Stimulated activated naive CD4-positive, alpha-beta T cell treated with Interleukin-2 at 50 U/mL for 16 hours (primary cell): ENCODE measurements at places on chromosomes 3 and 15.

- no peak for DNase-seq
Observed at GRCh38 chr3:171731691-171732090, 78.6 kb downstream of the PLD1 start.

DNA sequence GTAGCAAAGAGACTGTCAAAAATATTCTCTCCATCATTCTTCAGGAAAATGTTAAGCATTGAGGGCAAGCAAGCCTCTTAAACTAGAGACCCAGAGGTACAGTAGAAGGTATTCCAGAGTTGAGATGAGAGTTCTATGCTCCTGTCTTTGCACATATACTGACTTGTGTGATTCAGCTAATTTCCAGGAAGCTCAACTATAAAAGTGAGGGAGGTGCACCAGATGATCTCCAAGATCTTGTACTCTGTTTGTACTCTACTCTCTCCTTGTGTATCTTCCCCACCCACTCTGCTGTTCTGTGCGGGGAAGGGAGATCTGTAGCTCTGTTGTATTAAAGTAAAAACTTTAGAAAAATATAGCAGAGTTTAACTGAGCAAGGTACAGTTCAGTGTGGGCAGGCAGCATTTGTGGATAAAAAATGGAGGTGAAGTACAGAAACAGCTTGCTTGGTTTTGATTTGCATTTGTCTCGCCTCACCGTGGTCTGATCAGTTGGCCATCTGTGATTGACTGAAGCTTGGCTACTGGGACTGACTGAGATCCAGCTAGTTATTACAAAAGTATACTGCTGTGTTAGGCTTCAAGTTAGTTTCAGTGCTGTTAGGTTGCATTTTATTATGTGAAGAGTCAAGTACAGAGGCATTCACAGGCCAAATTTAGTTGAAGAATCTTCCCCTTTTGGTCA is 463.1 kb upstream of the GOLIM4 start:
- no peak for DNase-seq

- no peak for DNase-seq
Observed at GRCh38 chr3:172536505-172536904, 13.3 kb upstream of the TNFSF10 start.

- no peak for DNase-seq
Observed at GRCh38 chr3:31918179-31919150, 62.6 kb downstream of the OSBPL10 start.

DNA sequence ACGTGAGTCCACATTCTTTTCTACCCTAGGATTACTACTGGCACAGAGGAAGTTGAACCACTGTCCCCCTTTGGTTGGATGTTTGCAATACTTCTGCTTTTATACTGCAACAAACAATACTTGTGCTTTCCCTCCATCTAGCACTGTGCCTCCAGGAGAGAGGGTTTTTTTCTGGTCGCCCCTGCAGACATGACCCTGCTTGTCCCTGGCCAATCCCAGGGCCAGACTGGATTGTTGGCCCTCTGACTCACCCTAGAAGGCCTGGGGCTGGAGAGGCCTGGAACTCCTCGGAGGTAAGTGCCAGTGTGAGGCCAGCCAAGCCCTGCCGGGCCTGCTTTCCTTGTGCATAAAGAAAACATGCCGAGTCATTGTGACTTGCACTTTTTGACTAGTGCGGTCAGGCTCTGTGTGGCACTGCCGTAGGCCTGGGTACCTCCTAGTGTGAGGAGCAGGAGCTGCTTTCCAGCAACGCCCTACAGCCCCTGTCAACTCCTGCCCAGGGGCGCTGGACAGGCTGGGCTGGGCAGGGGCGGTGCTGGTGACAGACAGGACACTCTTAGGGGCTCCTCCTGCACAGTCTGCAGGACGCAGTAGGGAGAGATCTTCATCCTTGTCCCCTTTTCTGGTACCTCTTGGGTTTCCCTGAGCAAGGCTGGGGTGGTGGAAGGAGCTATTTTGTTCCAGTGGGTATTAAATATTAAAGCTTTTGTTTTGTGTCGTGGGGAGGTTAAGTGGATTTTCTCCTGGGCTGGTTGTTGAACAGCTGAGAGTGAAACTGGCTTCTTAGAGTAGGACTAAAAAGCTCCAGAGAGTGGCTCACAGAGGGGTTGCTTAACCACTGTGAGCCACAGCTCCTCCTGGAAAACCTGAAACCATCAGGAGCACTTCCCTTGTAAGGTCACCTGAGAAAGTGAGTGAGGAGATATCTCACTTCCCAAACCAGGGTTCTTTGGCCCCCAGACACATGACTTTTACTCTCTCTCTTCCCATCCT is 14.4 kb upstream of the TKT start:
- no peak for DNase-seq

DNA sequence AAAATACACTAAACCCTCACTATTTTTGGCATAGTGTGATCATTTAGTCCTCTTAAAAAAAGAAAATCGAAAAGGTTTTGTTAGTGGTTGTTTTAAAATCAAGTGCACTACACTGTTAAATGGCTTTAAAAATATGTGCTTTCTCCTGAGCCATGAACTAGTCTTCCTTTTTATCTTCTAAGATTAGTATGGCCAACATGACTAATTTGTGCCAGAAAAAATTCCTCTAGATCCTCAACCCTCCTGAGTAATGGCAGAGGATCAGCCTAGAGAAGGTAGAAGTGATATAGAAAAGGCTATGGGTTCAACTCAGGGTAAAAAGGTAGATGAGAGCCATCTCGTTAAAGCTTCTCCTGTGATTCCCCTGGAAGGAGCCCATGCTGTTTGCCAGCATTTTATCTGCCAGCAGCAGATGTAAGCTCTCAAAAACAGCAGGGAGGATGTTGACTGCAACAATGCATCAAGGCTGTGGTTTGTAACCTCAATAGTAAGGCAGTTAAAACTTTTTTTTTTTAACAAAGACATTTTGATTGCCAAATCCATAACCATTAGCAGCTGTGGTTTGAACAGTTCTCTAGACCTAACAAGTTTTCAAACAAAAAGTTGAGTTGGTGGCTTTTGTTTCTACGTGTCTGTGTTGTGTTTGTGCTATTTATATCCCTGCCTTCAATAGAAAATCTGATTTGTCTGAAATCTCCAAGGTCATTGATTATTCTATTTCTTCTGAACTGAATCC is 30.2 kb upstream of the ZNF609 start:
- DNase-seq = no peak

DNA sequence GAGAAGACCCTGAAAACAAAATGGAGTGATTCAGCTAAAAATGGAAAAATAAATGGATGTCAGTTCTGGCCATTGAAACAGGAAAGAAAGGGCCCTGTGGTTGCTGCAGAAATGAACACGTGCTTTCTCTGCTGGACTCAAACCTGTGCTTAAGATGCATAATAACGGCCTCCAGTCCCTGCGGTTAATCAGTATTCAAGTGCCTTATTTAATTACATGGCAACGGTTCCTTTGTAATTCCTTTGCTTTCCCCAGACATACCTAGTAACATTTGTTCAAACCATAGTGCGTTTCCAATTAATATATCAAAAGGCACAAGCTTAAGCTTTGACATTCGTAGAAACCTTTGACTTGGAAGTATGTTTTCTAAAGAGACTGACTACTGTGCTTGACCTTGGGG is 428.3 kb downstream of the GABRG3 start:
- no peak for DNase-seq

DNA sequence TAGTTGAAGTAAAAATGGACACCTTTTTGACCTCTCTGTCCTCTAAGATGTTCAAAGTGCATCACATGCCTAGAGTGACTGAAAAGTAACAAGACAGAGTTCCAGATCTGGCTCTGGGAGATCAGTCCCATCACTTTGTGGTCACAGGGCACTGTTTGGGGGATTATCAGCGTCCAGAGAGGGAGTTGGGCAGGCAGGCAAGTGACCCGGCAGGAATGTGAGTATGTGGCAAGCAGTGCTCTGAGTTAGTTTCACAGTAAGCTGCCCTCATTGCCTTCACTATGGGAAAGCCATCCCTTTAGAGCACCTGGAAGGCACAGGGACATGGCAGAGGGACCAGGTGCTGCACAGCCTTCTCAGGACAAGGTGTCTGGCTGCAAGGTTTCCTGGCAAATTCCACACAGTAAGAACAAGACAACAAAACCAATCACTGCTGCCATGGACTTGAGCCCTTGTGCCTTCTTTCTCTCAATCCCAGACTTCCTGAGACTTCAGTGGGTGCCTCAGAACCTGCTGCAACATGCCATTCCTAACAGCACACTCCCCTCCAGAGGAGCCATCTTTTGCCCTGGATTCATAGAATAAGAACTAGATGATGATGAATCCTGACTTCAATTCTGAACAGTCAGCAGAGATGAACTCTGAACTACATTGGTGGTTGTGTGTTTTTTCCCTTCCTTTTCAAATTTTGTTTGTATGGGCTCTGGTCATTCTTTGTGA is 55.2 kb downstream of the TIPARP start:
- no peak for DNase-seq

DNA sequence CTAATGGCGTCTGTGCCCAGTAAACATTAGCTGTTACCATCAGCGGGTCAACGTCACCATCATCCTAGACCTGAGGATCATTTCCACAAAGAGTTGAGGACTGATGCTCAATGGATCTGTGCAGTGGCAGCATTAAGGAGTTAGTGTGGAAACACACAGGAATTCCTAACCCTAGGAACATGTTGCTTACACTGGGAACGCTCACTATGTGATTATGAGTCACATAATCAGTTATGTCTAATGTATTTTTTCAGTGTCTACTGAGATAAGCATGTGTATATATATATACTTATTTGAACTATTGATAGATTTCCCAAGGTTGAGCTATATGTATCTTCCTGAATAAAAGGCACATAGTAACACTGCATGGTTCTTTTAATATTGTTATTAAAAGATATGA is 19.0 kb downstream of the ARNT2 start:
- DNase-seq = no peak

GRCh38 chr3:162329514-162329913 is 832.9 kb downstream of the OTOL1 start:
- DNase-seq = no peak

DNA sequence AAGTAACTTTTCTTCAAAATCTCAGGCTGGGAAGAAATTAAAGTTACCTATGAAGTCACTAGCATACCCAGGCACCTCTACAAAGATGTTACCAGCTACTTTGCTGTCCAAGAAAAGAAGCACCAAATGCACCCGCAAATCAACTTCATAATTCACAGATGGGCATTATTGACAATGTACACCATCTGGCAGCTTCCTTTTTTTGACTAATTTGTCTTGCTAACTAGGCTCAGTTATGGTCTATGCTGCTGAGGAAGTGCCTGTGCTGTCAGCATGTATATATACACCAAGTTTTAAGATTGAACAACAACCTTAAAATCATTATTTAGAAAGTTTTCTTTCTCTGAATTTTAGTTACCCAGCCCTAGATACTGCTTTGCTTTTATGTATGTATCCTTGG is 93.8 kb downstream of the NSUN3 start:
- no peak for DNase-seq

DNA sequence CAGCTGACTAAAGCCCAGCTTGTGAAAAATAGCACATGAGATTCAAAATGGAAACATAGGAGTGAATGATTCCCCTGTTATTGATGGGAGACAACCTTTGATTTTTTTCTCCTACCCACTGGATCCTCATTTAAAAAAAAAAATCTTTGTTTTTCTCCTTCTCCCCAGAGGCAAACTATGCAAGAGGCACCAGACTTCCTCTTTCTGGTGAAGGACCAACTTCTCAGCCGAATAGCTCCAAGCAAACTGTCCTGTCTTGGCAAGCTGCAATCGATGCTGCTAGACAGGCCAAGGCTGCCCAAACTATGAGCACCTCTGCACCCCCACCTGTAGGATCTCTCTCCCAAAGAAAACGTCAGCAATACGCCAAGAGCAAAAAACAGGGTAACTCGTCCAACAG is 2.6 kb downstream of the CACNA1D start:
- no peak for DNase-seq

DNA sequence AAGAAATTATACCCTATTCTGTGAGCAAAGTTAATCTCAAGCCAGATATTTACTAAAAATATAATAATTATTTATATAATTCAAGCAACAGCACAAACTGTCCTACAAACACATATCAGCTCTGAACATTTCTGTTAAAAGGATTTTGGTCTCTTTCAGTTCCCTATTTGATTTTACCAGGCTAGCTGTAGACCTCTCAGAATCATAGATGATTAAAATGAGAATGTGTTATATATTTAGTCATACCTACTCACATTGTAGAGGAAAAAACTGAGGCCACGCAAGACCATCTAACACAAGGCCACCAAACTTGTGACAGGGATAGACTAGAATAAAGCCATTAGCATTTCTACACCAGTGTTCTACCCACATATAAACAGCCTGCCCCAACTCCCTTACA is 28.5 kb downstream of the ACKR4 start:
- DNase-seq = no peak

DNA sequence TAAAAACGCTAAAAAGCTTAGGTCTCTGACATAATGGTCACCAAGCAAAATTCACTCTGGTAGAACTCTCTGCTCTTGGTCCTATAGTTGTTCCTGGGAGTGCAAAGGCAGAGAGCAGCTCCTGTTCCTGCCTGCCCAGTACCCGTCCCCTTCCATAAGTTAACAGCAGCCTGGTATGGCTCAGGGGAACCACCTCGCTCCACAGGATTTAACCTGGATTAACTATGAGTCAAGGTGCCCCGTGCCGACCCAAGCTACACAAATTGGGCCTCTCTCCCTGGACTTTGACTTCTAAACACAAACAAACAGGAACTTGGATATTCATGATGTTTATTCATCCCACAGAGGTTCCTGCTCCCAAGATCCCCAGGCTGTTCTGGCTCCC is 32.1 kb downstream of the SCAP start:
- no peak for DNase-seq

GRCh38 chr3:106025151-106025722 is 156.4 kb upstream of the CBLB start:
- DNase-seq = no peak

DNA sequence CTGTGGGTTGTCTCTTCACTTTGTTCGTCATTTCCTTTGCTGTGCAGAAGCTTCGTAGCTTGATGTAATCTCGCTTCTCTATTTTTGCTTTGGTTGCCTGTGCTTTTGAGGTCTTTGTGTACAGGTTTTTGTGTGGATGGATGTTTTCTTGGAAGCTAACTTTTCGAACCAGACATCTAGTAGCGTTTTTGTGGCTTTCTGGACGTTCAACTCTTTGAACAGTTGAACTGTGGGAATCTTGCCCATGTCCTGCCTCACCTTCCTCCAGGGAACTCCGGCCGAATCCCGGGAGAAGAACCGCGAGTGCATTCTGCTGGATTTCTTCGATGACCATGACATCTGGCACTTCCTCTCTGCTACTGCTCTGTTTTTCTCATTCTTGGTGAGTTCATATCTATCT is 70.6 kb downstream of the USF3 start:
- no peak for DNase-seq

- no peak for DNase-seq
Observed at GRCh38 chr3:98763819-98764418, 779 bp downstream of the ST3GAL6 start.

DNA sequence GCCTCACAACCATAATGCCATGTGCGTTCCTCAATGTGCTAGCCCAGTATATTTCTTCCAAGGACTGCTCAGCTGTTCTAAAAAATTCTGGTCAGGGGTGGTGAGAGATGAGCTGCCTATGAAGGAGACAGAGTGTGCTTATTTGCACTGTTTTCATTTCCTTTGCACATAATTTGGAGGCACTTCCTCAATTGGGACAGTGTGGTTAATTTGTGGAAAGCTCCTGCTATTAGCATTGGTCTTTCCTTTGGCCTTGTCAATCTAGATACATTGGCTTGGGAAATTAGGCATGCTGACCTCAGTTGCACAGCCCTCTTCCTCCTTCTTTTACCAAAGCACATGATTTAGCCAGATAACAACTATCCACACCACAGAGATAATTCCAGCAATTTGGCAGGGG is 9.4 kb downstream of the FAM81A start:
- no peak for DNase-seq
